Camera-type eye (tissue), 1 donor: ENCODE measurements at places on chromosomes 7 and 10. TPM values are rescaled to one million over a fixed set of nuclear protein-coding genes. Genes with fewer than 3 reads are reported as not detected.

The SCD gene
- 84.2 TPM for total RNA-seq

The AHR gene
- 75.2 TPM for total RNA-seq

The TMEM184A gene
- 3.5 TPM for total RNA-seq

The DGKB gene
- 22.7 TPM for total RNA-seq

The UBTD1 gene
- total RNA-seq: 5.5 TPM

The AKR1C1 gene
- total RNA-seq: 10.5 TPM

The TMEM26 gene
- total RNA-seq: 7.7 TPM

The TRUB1 gene
- 45.4 TPM for total RNA-seq

The FGF8 gene
- 4.0 TPM for total RNA-seq

The FAM25C gene
- total RNA-seq: not detected

The TMEM178B gene
- total RNA-seq: 16.5 TPM

The TAS2R4 gene
- total RNA-seq: 5.6 TPM

The CFAP46 gene
- total RNA-seq: 7.5 TPM

The GRM3 gene
- 7.2 TPM for total RNA-seq

The TMEM213 gene
- total RNA-seq: not detected

The DGKI gene
- total RNA-seq: 21.1 TPM

The GRID2IP gene
- not detected for total RNA-seq

The HOXA2 gene
- not detected for total RNA-seq

The MOGAT3 gene
- not detected for total RNA-seq

The CPXM2 gene
- total RNA-seq: 27.7 TPM

The CLRN3 gene
- total RNA-seq: not detected

The GIMAP8 gene
- total RNA-seq: 7.5 TPM

The CCDC146 gene
- 27.0 TPM for total RNA-seq

The SAMD9L gene
- 13.8 TPM for total RNA-seq

The SPDYE5 gene
- total RNA-seq: 0.22 TPM

The SFTPA2 gene
- total RNA-seq: not detected

The LBX1 gene
- not detected for total RNA-seq

The AMPH gene
- 62.7 TPM for total RNA-seq

The TRIM73 gene
- total RNA-seq: 2.0 TPM

The LOXL4 gene
- 7.9 TPM for total RNA-seq

The AGK gene
- total RNA-seq: 42.1 TPM

The TDRD1 gene
- total RNA-seq: 0.38 TPM

The PALS2 gene
- total RNA-seq: 45.1 TPM

The GPR15LG gene
- not detected for total RNA-seq

The EPO gene
- not detected for total RNA-seq

The CCDC136 gene
- total RNA-seq: 60.3 TPM

The FAM24B gene
- 5.3 TPM for total RNA-seq

The CHN2 gene
- 62.5 TPM for total RNA-seq

The CDNF gene
- 3.0 TPM for total RNA-seq

The NUTM2D gene
- total RNA-seq: 5.1 TPM

The MYPN gene
- 7.0 TPM for total RNA-seq

The FZD1 gene
- 24.0 TPM for total RNA-seq

The MGMT gene
- 29.6 TPM for total RNA-seq

The NRG3 gene
- total RNA-seq: 7.9 TPM

The DIP2C gene
- 39.2 TPM for total RNA-seq

The NEUROG3 gene
- not detected for total RNA-seq

The LRRN3 gene
- total RNA-seq: 41.4 TPM

The CDHR1 gene
- 150 TPM for total RNA-seq

The EXOC6 gene
- total RNA-seq: 53.5 TPM

The DLG5 gene
- 45.0 TPM for total RNA-seq

The ACTL6B gene
- 14.7 TPM for total RNA-seq

The FLNC gene
- total RNA-seq: 92.8 TPM

The LLCFC1 gene
- not detected for total RNA-seq

The TMEM270 gene
- not detected for total RNA-seq

The EGFR gene
- total RNA-seq: 44.1 TPM

The TBC1D12 gene
- 45.0 TPM for total RNA-seq

The CDK5 gene
- total RNA-seq: 18.6 TPM

The CCDC172 gene
- total RNA-seq: not detected

The MNX1 gene
- not detected for total RNA-seq
